GM12878 (cell line): ENCODE measurements at places on chromosomes 5 and 9. TPM values are rescaled to one million over a fixed set of nuclear protein-coding genes. Genes with fewer than 3 reads are reported as not detected.
A peak's percentile ranks its signal among the peaks of the same experiment; 100 is the strongest.

- no peaks in the 10 kb centered on the region for H3K27me3 ChIP-seq
- H3K4me3 ChIP-seq = no peak overlapping the region
- H3K4me1 ChIP-seq = no peaks in the 10 kb centered on the region
- DNase-seq = no peak
- H3K27ac ChIP-seq = no peak overlapping the region
Observed at GRCh38 chr9:18238752-18239447, 235.1 kb upstream of the ADAMTSL1 start.

The WWC1 gene
- 5.3 and 5.9 TPM in 2 replicates for total RNA-seq

DNA sequence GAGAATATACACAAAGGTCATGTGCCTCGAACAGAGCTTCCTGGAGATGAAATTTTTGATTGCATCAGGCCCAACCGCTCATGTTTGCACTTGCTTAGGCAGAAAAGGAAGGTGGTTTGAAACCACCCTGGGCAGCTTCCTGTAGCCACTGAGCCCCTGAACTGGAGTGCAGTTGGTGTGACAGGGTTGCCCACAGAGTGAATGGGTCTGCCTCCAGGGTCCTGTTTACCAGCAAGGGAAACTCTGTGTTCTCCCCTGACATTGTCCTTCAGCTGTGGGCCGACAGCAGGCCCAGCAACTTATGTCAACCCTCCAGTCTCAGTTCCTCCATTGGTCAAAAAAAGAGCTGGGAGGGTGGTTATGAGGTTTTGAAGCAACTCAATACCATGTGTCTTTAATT, 289.6 kb downstream of the KIF4B start:
- no peak overlapping the region for H3K27ac ChIP-seq
- H3K4me1 ChIP-seq = no peaks in the 10 kb centered on the region
- no peaks in the 10 kb centered on the region for H3K36me3 ChIP-seq

- no peak overlapping the region for H3K27ac ChIP-seq
- peaks cover 10% of the 10 kb centered on the region for H3K4me1 ChIP-seq
- no peaks in the 10 kb centered on the region for H3K27me3 ChIP-seq
- no peak for DNase-seq
- H3K4me3 ChIP-seq = no peak overlapping the region
Observed at GRCh38 chr5:55568654-55569512, 34.1 kb upstream of the PLPP1 start.

DNA sequence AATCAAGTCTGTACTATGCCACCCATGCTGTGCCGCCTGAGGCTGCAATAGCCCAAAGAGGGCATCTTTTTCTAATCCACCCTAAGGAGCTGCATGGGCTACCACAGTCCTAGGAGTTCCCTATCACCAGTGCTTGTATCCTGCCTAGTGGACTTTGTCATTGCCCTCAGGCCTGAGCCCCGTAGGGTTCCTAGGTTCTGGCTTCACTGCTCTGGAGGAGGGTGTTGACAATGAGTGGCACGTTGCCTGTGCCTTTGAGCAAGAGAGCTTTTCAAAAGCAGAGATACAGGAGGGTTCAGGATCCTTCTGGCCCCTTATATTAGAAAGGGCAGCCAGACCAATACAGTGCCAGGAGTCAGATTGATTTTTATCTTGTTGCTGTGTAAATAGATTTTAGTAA, 93.0 kb downstream of the PRDM6 start:
- no peaks in the 10 kb centered on the region for H3K4me1 ChIP-seq
- DNase-seq = no peak
- H3K27ac ChIP-seq = no peak overlapping the region
- no peaks in the 10 kb centered on the region for H3K27me3 ChIP-seq

GRCh38 chr5:154444556-154445421, 1.0 kb upstream of the SAP30L start:
- H3K36me3 ChIP-seq = peaks cover 9% of the 10 kb centered on the region
- no peak for DNase-seq
- H3K4me3 ChIP-seq = peak overlapping the region; percentile 87
- H3K27ac ChIP-seq = peak overlapping the region; percentile 84
- H3K4me1 ChIP-seq = peaks cover 5% of the 10 kb centered on the region

DNA sequence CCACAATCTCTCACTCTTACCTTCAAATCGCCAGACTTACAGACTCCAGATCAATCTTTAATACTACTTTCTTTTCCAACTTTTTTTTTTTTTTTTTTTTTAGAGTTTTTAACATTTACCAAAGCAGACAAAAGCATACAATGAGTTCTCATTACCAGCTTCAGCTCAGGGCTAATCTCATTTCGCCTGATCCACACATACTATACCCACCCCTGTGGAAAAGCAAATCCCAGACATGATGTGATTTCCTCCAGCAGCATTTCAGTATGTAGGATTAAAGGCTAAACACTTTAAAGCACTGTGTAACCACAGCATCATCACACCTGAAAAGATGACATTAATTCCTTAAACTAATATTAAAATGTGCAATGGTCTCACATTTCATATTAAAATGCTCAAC, 138.8 kb upstream of the RETREG1 start:
- no peaks in the 10 kb centered on the region for H3K4me1 ChIP-seq
- no peak for DNase-seq
- no peak overlapping the region for H3K27ac ChIP-seq
- no peaks in the 10 kb centered on the region for H3K36me3 ChIP-seq
- no peak overlapping the region for H3K4me3 ChIP-seq

GRCh38 chr5:141508440-141508797, 19.5 kb downstream of the PCDHGC5 start:
- H3K4me3 ChIP-seq = peak overlapping the region; percentile 65
- H3K27ac ChIP-seq = peak overlapping the region; percentile 90
- H3K36me3 ChIP-seq = no peaks in the 10 kb centered on the region
- no peaks in the 10 kb centered on the region for H3K27me3 ChIP-seq

GRCh38 chr5:11075035-11075805, 314.2 kb upstream of the DAP start:
- H3K4me1 ChIP-seq = no peaks in the 10 kb centered on the region
- H3K27me3 ChIP-seq = no peaks in the 10 kb centered on the region; the same call in 1 of the 2 replicates
- no peaks in the 10 kb centered on the region for H3K36me3 ChIP-seq
- no peak overlapping the region for H3K27ac ChIP-seq
- DNase-seq = no peak
- H3K4me3 ChIP-seq = no peak overlapping the region

GRCh38 chr9:89425921-89426383, 72.0 kb downstream of the SEMA4D start:
- H3K27me3 ChIP-seq = no peaks in the 10 kb centered on the region
- H3K27ac ChIP-seq = peak overlapping the region; percentile 90
- no peak for DNase-seq
- H3K36me3 ChIP-seq = peaks cover 12% of the 10 kb centered on the region
- peaks cover 87% of the 10 kb centered on the region for H3K4me1 ChIP-seq

GRCh38 chr5:124725040-124725434, 21.4 kb downstream of the ZNF608 start:
- no peaks in the 10 kb centered on the region for H3K27me3 ChIP-seq
- DNase-seq = no peak
- H3K27ac ChIP-seq = peak overlapping the region; percentile 73
- H3K4me1 ChIP-seq = peaks cover 12% of the 10 kb centered on the region
- no peaks in the 10 kb centered on the region for H3K36me3 ChIP-seq
